ENCODE measurements at places on chromosomes 1 and 21.
A peak's percentile ranks its signal among the peaks of the same experiment; 100 is the strongest.

- peak; percentile 46 for DNase-seq
These were observed 10.9 kb downstream of the MORC3 start for GRCh38 chr21:36330904-36331303.

GRCh38 chr1:23376890-23377811, 7.5 kb upstream of the ZNF436 start:
- no peak for DNase-seq

DNA sequence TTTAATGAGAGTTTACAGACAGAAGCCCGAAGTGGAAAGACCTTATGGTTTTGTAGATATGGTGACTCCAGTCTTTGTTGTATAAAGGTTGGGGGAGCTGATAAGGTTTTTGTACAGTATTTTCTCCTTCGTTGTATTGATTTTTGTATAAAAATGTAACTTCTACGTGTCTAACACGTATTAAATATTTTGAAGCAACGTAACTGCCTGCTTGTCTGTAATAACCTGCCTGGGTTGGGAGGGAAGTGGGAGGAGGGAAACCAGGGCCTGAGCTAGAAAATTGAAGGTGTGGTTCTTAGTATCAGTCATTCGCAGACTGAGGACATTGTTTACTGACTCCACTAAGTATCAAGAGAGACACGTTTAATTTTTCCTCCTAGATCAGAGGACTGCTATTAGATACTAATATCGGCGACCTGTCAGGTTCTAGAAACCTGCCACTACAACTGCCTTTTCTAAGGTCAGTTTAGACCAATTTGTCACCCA, 2.2 kb downstream of the IER5 start:
- DNase-seq: peak; percentile 48

- no peak for DNase-seq
These were observed 42.4 kb downstream of the PEX14 start for GRCh38 chr1:10516925-10517676.

- DNase-seq: no peak
These were observed 51.5 kb upstream of the ERRFI1 start for GRCh38 chr1:8077602-8078001.

GRCh38 chr21:27268290-27268689, 301.4 kb upstream of the ADAMTS5 start:
- DNase-seq: no peak

DNA sequence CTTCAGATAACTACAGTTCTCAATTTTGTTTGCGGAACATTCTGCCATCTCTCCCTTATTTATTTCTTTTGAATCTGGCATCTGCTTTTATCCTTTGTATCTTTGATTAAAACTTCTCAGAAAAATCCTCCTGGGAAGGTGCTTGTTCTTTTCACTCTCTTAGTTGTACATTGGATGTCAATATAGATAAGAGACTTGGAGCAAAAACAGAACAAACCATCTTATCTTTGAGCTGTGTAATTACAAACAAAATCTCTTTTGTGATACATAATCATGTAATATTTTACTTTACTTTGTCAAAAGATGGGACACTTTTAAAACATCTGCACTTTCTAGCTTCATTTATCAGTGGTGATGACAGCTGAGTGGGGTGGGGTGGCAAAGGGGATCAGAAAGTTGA, 307.2 kb upstream of the LYPLAL1 start:
- no peak for DNase-seq

DNA sequence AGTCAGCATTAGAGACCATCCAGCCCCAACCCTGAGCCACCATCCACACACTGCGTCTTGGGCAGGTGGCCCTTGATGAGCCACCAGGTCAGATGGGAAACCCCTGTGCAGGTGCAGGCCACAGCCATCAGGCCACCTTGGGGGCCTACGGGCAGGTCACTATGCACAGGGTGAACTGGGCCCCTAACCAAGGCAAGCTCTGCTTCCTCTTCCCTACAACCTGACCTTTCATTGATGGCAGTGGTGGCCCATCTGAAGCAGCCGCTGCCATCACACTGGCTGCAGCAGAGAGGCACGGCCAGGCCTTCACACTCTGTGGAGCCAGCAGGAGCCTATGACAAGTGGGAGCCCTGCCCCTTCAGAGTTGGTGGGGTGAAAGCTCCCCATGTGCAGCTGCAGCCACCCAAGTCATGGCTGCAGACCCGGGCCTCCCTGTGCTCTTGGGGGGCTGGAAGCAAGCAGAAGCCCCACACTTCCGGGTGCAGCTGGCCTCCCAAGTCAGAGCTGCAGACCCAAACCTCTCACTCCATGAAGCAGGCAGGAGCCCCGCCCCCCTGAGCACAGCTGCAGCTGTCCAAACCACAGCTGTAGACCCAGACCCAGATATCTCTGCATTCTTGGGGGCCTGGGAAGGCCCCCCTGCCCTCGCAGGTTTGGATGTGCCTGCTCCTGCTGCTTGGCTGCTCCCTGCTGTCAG, 681.5 kb downstream of the MATN1 start:
- DNase-seq: no peak

DNA sequence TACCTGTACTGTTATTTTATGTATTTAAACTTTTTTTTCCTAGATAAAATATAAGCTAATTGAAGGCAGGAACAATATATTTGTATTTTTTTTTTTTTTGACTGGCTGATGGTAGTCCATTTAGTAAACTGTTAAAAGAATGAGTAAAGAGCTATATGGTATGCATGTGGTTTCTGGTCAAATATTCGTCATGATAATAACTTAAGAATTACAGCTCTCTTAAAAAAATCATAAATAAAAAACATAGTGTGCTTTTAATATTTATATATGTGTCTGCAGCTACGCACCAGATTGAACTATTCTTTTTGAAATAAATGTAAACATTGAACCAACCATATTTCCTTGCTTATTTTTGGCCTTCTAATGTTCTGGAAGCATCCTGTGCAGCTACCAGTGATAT, 272.3 kb upstream of the C1orf105 start:
- no peak for DNase-seq

DNA sequence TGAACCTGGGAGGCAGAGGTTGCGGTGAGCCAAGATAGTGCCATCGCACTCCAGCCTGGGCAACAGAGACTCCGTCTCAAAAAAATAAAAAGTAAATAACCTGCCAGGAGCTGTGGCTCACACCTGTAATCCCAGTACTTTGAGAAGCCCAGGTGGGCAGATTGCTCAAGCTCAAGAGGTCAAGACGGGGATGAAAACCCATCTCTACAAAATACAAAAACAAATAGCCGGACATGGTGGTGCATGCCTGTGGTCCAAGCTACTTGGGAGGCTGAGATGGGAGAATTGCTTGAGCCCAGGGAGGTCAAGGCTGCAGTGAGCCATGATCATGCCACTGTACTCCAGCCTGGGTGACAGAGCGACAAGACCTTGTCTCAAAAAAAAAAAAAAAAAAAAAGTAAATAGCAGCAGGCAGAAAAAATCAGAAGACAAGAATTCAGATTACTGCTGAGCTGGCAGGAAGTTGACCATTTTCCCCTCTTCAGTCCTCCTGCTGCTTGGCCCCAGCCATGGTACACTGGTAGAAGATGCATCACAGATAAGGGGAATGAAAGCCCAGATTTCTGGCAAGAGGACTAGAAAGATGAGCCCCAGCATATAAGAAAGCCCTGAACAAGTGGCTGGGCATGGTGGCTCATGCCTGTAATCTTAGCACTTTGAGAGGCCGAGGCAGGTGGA, 97.6 kb downstream of the TOMM20 start:
- no peak for DNase-seq

- DNase-seq: no peak
These were observed 15.6 kb downstream of the S100A7A start for GRCh38 chr1:153431928-153432327.

- DNase-seq: no peak
These were observed 8.6 kb upstream of the NKAIN1 start for GRCh38 chr1:31248276-31248675.

DNA sequence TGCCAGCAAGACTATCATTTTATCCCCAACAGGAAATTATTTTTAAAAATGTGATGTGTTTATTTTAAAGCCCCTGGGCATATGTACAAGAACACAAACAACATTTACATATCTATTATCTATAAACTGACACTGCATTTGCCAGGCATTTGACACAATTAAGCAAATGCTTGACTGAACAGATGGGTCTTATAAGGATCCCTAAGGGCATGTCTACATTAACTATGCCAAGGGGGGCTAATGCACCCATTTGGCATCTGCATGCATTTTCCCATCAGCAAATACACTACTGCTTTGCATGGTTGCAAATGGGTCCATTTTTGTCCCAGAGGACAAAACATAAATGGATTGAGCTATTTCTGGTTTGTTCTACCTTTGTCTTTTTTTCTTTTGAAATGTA, 884.8 kb upstream of the B3GALT2 start:
- no peak for DNase-seq

All from stimulated activated CD4-positive, alpha-beta T cell treated with anti-CD3 and anti-CD28 coated beads, Interleukin-2, amount 100 ng/mL, for 24 hours (primary cell).